NCI-H510A treated with DMSO at 0.1 percent for 48 hours (cell line): ENCODE measurements at places on chromosomes 6 and 20.

DNA sequence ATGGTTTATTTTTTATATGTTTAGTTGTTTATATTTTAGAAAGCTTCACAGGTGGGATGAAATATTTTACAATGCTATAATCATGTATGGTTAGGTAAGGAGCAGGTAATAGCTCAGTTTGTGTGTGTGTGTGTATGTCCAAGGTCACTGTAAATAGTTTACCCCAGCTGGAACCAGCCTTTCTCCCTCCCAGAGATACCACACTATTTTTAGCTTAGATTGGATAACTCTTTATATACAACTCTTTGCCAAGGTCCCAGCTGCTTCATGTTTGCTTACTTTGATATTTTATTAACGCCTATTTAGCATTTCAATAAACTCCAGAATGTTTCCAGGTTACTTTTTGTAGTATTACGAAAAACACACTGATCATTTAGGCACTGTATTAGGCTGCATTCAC is 1.8 kb upstream of the PEX7 start:
- DNase-seq, result no peak

DNA sequence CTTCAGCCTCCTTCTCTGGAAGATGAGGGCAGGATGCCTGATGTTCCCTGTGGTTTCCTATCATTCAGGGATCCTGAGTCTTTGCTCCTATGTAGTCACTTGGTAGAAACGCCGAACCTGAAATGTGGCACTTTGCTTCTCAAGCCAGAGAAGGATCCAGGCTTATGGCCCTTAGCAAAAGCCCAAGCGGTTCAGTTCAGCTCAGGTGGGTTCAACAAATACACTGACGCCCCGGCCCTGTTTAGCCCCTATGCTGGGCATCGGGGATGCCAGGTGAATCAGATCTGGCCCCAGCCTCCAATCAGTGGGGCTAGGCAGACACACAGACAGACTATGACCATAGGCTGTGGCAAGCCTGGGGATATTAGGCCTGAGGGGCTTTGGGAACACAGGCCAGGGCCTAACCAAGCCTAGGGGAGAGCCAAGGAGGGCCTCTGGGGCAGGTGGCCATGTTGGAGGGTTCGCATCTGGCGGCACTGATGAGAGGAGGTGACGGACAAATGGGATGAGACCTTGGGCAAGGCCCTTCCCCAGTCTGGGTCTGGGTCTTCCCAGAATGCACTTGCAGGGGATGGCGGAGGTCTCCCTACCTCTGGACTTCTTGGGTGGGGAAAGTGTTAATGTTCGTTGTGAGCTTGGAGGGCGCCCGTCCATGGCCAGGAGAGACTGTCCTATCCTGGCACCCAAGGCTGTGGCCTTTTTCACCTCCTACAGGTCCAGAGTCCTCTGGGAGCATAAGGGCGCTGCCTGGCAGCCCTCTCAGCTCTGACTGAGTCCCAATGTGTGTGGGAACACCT is 17.6 kb upstream of the SRC start:
- no peak for DNase-seq

DNA sequence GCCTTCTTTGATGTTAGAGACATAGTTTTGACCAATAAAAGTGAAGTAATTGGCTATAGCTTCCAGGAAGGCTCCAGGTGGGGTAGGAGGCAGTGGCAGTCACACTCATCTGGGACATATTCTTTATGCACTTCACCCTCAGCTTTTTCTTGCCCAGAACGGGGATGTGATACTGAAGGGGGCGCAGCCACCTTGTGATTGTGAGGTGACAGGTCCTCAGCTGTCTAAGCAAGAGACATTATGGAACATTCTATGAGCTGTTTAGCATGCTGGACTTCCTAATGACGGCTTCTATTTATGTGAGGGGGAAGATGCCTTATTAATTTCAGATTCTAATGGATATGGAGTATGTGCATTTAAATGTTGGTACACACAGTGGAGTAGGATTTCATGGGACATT is 151.3 kb upstream of the ZFP64 start:
- DNase-seq, result no peak

- no peak for DNase-seq
These were observed 25.2 kb downstream of the FBXO30 start for GRCh38 chr6:145789443-145789842.

DNA sequence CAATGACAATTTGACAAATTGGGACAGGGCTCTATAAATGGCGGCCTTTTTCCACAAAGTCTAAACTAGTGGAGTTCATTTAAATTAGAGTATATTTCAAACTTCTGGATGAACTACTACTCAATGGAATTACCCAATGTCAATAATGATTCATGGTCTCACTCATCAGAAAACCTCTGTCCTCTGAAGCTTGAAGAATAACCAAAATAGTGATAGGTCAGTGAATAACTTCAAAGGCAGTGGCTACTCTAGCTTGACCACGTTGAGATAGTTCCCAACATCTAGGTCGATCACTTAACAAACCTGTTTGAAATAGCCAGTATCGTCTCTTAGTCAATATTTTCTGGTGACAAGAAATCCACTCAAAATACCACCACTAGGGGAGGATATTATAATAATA is 197.6 kb downstream of the HDGFL1 start:
- no peak for DNase-seq

- no peak for DNase-seq
These were observed 92.8 kb upstream of the EEF1E1 start for GRCh38 chr6:8195040-8195713.

- no peak for DNase-seq
These were observed 5.6 kb upstream of the NRM start for GRCh38 chr6:30696432-30696831.

DNA sequence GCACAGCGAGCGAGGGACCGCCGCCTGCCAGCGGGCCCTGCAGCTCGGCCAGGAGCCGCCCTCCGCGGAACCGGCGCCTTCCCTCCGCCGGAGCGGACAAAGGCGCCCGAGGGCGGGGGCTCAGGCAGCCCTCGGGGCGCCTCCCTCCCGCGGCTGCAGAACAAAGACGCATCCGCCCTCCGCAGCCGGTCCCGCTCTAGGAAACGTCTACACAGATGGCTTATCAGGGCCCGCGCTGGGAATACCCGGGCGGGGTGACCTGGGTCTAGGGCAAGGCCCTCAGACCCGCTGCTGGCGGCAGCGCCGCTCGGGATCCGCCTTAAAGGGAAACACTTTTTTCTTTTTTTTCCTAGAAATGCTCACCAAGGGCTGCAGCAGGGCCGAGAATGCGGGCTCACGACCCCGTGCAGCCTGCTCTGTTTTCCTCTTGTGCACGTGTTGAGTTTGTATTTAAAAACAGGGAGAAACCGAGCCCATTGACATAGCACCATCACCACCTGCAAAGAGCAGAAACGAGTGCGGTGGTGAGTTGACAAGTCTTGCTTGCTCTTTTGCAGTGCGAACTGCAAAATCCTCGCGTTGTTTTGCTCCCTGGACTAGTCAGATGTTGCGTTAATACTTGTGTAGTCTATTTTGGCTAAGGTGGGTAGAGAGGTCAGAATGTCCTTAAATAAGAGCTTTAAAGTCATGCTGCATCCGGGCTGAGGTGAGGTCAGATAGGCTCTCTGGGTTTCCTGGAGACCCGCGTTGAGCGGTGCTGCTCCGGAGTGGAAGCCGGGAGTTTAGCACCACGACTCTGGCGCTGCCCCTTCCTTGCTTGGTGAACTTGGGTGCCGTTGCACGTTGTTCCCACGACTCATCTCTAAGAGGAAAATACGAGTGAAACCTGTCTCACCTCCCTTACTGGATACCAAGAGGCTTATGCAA is 1.1 kb upstream of the RPS6KA2 start:
- DNase-seq, result peak; percentile 24

DNA sequence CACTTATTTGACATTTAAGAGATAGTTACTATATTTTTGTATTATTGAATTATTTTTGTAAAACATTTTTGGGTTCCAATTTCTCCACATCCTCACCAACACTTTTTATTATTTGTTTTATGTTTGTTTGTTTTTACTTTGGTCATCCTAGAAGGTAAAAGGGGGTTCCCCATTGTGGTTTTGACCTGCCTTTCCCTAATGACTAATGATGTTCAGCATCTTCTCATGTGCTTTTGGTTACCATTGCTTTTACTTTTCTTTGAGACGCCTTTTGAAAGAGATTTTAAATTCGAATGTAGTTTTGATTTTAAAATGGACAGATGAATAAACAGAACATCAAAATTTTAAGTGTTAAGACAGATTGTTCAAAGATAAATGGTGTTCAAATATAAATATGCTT is 46.9 kb downstream of the AK9 start:
- no peak for DNase-seq

DNA sequence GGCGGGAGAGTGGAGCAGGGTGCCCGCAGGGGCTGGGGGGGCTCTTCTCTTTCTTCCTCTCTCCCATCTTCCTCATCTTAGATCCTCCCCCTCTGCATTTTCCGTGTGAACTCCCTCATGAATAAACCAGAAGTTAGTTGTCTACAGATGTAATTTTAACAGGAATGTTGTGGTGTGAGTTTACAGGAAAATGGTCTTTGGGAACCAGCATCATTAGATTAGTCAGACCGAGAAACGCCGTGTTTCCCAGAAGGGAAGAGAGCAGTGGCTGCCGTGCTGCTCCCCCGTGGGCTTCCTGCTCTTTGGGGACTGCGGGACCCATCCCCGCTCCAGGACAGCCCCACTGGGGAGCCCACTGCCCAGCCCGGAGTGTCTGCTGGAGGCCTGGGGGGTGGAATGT is 3.4 kb downstream of the MYT1 start:
- DNase-seq, result no peak

DNA sequence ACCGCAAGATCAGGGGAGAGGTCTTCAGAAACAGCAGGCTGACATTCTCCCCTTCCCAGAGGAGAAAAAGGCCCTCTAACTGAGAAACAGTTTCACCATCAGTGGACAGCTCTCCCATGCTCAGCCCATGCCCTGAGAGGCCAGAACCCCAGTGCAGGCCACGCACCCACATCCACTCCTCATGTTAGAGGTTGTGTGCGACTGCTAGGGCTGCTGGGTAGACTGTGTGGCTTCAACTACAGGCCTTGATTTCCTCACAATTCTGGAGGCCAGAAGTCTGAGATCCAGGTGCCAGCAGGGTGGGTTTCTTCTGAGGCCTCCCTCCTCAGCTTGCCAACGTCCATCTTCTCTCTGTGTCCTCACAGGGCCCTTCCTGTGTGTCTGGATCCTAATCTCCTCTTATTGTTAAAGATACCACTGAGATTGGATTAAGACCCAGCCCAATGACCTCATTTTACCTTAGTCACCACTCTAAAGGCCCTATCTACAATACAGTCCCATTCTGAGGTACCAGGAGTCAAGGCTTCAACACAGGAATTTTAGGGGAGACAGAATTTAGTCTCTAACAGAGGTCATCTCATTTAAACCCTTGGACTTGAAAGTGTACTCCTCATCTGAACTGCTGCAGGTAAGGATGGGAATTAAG is 67.7 kb upstream of the CD93 start:
- DNase-seq, result no peak

DNA sequence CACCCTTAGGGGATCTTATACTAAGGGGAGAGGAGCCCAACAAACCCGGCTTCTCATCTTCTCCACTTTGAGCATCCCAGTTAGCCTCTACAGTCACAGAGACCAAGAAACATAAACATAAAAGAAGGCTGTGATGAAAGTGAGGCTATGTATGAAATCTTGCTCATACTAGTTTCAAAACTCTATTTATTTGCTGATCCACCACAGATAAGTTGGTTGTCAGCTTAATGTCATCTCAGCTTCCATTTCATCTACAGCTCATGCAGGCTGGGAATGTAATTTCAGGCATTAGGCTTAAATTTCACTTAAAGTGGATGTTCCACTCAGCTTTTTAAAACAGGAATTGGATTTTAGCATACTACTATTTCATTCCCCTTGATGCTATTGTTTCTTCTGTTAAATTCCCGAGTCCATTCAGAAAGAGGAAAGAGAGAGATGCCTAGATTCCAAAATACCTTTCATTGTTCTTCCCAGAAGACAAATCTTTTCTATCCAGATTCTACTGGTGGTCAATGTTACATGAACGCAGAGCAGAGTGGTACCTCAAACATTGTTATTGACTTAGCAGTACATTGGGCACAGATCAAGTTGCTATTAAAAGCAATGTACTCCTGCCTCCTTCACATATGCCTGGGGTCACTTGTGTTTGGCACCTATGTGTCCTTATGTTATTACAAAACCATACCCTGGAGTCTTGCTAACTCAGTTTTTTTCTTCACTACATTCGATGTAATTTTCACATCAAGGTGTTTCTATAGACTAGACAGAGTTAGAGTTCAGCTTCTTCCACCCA is 149.0 kb downstream of the HACE1 start:
- peak; percentile 72 for DNase-seq

GRCh38 chr6:13163161-13163944 is 165.0 kb downstream of the TBC1D7 start:
- no peak for DNase-seq

DNA sequence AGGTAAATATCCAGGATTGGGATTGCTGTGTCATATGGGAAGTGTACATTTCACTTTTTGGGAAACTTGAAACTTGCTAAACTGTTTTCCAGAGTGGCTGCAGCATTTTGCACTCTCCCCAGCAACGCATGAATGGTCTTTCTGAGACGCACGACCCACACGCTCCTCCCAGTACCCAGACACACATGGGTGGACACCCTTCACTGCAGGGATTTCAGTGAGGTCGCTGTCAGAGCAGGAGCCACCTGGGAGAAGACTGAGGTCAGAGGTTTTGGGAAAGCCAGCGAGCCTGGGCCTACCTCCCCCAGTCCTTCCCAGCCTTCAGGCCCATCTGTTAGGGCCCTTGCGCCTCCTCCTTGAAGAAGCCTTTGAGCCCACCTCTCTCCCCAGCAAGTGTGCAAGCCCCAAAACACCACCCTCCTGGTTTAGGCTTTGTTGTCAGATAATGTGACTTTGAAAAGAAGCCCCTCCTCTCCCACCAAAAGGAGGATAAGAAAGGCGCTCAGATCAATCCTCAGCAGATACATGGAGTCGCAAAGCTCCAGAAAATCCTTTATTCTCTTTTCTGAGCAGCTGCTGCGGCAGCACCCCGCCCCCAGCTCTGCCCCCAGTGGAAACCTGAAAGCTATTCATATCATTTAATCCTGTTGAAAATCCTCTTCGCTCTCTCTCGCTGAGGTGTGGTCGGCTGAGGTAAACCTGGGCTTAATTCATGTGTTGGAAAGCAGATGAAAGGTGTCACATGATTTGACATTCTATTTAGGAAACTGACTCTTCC is 12.7 kb upstream of the JAG1 start:
- no peak for DNase-seq

DNA sequence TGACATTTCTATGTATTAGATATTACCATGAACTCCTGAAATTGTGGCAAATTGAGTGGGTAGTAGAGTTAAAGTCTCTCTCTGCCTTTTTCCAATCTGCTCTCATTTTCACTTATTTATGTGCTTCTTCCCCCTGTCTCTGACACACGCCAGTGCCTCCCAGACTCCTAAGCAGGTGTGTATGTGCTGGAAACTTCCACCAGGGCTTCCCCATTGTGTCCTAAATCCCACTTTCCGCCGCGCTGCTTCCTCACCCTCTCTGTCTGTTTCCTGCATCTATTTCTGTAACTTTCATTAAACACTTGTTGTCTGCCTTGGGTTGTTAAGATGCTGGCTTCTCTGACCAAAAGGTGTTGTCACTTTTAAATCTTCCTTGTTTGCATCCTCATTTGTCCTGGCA is 97.6 kb upstream of the HDGFL1 start:
- no peak for DNase-seq

GRCh38 chr20:5949943-5950270 is 426 bp downstream of the TRMT6 start:
- no peak for DNase-seq

- DNase-seq, result no peak
These were observed 308.6 kb upstream of the ZFP64 start for GRCh38 chr20:52500157-52500556.
